ENCODE measurements at places on chromosomes 2 and 18.

GRCh38 chr2:45047301-45047700, 38.0 kb upstream of the SIX2 start:
- DNase-seq: no peak

GRCh38 chr2:216851486-216852090, 8.3 kb downstream of the TNP1 start:
- DNase-seq: no peak

GRCh38 chr2:70981866-70982810, 3.7 kb downstream of the ANKRD53 start:
- DNase-seq: no peak

- DNase-seq: no peak
Measured at GRCh38 chr18:2848247-2849246, 1.7 kb downstream of the EMILIN2 start.

DNA sequence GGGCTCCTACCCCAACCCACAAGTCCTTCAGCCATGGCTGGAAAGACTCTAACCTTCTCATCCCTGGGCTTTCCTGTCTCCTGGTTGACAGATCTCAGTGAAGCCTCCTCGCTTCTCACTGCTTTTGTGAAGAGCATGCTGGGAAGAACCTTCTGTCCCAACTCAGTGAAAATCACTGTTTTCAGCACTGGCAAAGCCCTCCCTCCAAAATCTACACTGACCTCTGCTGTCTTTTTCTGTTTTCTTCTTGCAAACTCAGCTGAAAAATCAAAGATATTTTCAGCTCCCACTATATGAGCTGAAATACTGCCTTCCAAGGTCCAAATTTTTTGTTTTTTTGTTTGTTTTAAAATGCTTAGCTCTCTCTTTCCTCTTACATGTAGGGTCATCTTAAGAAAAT, 266.3 kb upstream of the AGAP1 start:
- no peak for DNase-seq

DNA sequence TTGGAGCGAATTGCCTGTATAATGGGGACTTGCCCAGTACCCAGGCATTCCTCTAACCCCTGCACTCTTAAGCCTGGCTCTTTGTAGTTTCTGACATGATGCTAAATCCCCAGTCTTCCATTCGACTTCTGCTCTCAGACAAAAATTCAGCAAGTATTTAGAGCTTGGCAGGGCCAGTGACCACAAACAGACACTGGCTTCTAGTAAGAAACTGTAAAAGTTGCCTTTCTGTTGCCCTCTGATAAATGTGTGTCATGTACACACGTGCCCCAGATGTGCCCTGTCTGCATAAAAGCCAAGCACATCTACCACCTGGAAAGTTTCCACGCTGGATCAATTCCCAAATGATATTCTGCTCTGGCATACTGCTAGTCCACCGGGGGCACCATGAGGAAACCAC, 18.0 kb downstream of the PAX3 start:
- DNase-seq: no peak

- no peak for DNase-seq
Measured at GRCh38 chr2:179165356-179166000, 99.2 kb downstream of the SESTD1 start.

DNA sequence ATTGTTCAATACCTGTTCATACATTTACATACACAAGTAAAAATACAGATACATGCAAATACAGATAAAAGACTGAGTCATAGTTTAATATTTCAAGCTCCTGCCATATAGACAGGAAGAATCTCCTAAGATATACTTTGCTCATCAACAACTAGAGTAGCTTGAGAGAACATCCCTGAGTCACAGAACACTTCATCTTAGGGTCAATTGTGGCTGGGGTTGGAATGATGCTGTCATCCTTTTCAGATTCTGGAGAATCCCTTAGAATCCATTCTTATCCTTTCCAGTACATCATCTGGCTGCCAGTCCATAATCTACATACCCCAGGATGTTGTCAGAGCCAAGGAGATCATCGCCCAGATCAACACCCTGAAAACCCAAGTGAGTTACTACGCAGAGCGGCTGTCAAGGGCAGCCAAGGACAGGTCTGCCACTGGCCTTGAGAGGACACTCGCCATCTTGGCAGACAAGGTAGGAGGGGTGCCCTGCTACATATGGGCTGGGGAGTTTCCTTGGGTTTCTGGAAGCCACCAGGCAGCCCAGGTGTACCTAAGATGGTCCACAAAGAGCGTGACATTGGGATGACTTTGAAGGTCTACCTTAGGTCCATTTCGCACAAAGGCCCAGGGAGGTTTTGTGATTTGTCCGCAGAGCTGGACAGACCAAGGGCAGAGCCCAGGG, 55.7 kb downstream of the COA5 start:
- no peak for DNase-seq

DNA sequence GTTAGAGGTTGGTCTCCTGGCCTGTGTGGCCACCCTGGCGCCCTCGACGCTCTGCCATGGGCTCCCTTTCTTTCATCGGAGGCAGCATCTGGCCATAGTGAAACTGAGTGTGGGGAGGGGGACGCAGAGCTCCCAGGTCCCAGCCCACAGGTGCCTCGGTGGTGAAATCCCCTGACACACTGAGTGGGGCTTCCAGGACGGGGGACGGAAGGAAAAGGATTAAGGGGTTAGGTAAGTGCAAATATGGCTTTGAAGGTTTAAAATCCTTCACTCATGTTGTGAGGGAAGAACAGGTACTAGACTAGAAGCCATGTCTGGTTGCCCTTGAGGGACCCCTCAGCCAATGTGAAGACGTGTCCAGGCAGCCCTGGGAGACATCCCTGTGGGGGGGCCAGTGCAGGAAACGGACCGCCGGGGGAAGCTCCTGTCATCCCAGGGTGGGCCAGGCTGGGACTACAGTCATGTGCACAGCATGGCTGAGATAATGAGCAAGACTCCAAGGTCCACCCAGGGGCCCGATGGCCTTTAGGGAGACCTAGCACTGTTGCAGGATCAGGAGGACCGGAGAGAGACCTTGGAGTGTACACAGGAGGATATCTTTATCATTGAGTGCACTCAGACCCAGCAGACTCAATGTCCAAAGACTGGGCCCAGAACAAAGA, 36.3 kb downstream of the RTP5 start:
- no peak for DNase-seq

DNA sequence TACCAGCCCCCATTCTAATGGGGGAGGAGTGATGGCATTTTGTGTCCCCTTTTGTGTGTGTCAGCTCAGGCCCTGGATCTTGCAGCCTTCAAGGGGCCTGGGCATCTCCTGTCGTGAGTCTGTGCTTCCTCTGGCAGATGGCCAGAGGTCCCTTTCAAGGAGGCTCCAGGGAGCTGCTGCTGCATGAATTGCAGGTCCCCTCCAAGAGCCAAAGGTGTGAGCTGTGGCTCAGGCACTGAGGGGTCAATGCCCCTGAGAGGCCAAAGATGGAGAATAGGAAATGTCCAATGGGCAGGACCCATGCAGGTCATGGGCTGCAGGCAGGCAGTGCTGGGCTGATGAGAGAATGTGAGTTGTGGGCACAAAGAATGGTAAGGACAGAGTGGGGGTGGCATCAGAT, 10.4 kb downstream of the MAB21L4 start:
- DNase-seq: no peak

DNA sequence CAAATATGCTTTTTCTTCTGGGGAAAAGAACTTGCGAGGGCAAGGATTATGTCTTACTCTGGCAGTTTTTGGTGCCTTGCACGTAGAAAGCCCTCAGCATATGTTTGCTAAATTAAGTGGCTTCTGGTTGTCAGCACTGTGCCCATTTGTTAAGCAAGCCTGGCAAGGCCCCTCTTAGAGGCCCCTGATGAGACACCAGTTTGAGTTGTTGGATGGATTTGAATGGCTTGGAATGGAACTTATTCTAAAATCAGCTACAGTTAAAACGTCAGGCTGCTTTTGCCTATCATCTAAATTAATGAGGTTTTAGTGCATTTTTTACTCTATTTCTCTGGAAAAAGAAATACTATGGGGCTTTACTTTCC, 28.2 kb downstream of the TMEM182 start:
- DNase-seq: no peak

- DNase-seq: no peak
Measured at GRCh38 chr18:36424741-36425142, 127.2 kb downstream of the FHOD3 start.

DNA sequence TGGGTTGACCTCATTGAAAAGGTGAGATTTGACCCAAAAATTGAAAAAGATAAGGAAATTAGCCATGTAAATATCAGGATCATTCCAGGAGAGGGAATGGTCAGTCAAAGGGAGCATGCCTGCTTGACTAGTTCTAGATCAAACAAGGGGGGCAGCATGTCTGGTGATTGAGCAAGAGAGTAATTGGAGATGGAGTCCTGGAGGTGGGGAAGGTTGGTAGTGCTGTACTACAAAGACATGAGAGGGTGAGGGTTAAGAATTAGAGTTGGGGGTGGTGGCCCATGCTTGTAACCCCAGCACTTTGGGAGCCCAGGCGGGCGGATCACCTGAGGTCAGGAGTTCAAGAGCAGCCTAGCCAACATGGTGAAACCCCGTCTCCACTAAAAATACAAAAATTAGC, 2.0 kb downstream of the MRPL30 start:
- peak; percentile 22 for DNase-seq

DNA sequence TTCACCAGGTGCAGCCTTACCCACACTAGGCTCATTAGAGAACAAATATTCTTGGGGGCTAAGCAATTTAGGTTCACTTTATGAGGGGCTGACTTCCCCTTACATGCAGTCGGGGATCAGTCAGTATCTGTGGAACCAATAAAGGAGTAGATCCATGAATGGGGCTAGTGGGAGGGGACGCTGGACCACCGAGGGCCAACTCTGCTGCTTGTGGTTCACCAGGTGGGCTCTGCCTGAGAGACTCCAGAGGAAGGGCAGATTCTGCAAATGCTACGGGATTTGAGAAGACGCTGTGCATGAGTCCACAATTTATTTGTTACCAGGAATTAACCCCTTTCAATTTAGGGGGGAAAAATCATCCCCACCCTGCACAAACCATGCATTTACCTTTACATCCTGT, 15.9 kb upstream of the HAAO start:
- DNase-seq: no peak

- DNase-seq: no peak
Measured at GRCh38 chr18:9810994-9811705, 74.6 kb upstream of the TXNDC2 start.

DNA sequence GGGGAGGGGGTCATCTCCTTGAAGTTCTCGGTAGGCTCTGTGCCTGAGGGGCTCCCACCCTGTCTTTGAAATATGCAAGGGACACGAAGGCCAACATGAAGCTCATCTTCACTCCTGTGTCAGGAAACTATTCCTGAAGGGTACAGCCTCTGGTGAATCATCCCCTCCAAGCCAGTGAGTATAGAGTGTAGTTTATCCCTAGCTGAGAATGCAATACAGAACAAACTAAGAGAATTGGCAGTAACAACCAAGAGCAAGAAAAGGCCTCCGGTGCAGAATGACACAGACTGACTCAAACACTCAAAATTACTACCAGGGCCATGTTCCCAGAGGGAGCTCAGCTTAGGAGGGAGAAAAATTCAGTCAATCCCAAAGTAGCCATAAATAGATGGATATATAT, 413.3 kb downstream of the BCL11A start:
- DNase-seq: no peak

- no peak for DNase-seq
Measured at GRCh38 chr2:207849443-207849842, 79.7 kb upstream of the FZD5 start.

GRCh38 chr2:121689356-121689755, 40.1 kb upstream of the CLASP1 start:
- DNase-seq: peak; percentile 40

- no peak for DNase-seq
Measured at GRCh38 chr2:101307950-101308431, 510 bp downstream of the RNF149 start.

- DNase-seq: no peak
Measured at GRCh38 chr2:157902692-157903091, 26.6 kb upstream of the ACVR1 start.

DNA sequence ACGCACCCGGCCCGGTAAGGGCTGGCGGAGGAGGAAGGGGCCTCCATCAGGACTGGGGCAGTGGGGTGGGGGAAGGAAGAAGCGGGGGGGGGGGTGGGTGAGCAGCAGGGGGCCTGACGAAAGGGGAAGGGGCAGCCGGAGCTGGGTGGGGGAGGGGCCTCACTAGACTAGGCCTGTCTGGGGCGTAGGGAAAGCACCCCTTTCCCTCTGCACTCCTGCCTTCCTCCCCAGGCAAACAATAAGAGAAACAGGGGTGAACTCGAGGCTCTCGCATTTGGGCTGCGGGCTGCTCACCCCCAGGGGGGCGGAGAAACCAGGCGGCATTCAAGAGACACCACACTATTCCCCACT, 82.7 kb upstream of the POMC start:
- DNase-seq: no peak

GRCh38 chr2:85778646-85779379, 25.0 kb downstream of the ATOH8 start:
- no peak for DNase-seq

GRCh38 chr2:76197842-76198448, 487.2 kb upstream of the GCFC2 start:
- DNase-seq: peak; percentile 72

DNA sequence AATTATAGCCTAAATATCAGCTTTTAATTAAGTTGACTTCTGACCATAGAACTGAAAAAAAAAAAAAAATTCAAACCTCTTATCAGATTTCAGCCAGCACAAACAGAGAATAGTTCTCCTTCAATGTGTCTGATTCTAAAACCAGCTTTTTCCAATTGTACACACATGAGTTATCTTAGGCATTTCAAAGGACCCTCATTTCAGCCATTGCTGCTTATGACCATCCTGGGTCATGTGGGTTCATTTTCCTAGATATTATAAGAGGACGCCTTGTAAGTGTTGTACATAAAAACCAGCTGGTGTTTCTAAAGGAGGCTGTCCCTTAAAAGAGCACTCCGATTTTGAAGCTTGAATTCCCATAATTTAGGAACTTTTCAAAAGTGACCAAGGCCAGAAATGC, 62.3 kb upstream of the DYNC1I2 start:
- no peak for DNase-seq

DNA sequence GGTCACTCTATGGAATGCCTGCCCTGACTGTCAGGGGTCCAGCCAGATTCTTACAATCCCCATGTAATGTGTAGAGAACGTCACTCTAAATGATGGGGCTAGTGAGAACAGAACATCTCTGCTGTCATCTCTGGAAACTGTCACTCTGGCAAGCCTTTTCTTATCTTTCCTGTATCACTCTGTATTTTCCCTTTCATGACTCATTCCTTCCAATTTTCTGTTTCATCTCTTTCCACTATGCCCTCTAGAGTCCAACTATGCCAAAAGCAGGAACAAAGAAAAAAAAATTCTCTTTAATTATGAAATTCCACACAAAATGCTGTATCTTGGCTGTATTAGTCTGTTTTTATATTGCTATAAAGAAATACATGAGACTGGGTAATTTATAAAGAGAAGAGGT, 608.8 kb downstream of the ADCYAP1 start:
- peak; percentile 1 for DNase-seq
